ENCODE measurements at places on chromosomes 7 and 10. TPM values are rescaled to one million over a fixed set of nuclear protein-coding genes. Genes with fewer than 3 reads are reported as not detected.

DNA sequence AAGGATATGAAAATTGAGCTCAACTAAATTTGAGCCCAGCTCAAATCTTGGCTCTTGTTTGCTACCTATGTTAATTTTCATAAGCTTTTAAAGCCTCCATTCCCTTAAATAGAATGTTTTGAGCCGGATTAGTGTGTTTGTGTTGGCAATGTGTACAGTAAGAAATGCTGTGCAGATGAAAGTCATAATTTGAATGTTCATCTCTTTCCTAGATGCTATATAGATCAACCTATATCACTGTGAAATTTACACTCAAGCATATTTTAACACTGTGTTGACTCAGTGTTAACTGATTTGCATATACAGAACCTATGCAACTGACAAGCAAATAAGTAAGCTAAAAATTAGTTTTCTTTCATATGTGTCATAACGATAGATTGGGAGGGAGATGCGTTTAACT is 272.5 kb downstream of the TFEC start:
- no peak for DNase-seq

DNA sequence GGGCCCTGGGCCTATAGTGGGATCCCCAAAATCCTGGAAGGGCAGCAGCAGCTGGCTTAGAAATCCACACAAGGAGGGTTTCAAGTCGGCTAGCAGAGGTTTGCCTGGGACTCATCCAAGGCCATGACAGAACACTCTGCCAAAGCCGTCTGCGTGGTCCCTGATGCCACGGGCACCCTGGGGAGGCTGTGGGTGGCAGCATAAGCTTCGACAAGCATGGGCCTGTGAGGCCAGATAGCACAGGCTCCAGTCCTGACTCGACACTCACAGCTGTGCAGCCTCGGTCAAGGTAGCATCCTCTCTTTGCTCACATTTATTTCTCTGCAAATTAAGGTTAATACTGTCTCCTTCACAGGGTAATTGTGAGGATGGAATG is 138.3 kb downstream of the JCAD start:
- DNase-seq: no peak

DNA sequence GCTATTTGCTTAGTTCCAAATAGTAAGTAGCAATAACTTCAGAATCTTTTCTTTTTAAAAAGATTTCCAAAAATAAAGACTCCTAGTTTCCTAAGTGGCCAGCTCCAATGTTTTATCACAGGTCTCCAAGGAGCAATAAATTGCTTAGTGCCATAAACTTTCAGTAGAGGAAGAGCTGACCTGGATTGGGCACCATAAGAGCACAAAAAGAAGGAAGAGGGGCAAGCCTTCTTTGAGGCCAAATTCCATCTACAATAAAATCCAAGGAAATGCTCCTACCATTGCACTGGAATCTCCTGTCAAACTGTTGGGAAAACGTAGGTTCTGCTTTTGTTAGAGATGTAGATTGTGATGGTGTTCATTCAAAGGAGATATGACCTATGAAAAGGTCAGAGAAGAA is 64.0 kb downstream of the DENND2A start:
- no peak for DNase-seq

The PROSER2 gene
- 84.9 TPM for total RNA-seq

GRCh38 chr7:343227-343822 is 53.4 kb downstream of the FOXL3 start:
- no peak for DNase-seq

DNA sequence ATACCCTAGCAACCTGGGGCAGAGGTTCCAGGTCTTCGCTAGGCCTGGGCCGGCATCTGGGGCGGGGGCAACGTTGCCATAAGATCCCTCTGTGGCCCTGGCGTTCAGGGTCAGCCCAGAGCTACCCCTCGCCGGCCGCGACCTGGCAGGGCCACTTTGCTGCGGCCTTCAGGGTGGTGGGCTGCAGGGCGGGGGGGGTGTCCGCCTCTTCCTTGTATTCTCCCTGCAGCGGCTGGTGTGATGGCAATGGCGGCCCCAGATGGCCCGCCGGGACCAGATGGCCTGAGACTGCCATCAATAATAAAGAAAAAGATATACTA is 539.2 kb upstream of the POT1 start:
- DNase-seq: no peak

Data from renal cortical epithelial cell (primary cell).